ENCODE measurements at places on chromosomes 7 and 10. TPM values are rescaled to one million over a fixed set of nuclear protein-coding genes. Genes with fewer than 3 reads are reported as not detected.

The PLA2G12B gene
- not detected for total RNA-seq

The ENTPD1 gene
- 2.3 TPM for total RNA-seq

The LFNG gene
- total RNA-seq = 24.1 TPM

The HBP1 gene
- total RNA-seq = 31.0 TPM

The MMRN2 gene
- 2.4 TPM for total RNA-seq

The TAS2R3 gene
- 1.5 TPM for total RNA-seq

The FBXL15 gene
- total RNA-seq = 23.2 TPM

The CTAGE6 gene
- total RNA-seq = not detected

The ZCWPW1 gene
- total RNA-seq = 1.5 TPM

The MKX gene
- total RNA-seq = 1.2 TPM

The EPHB4 gene
- total RNA-seq = 104 TPM

The CPXM2 gene
- total RNA-seq = 4.7 TPM

The ZNF273 gene
- total RNA-seq = 11.3 TPM

The EBF3 gene
- total RNA-seq = 1.1 TPM

The XRCC2 gene
- 21.2 TPM for total RNA-seq

The TSPAN12 gene
- total RNA-seq = 17.3 TPM

The CH25H gene
- 0.11 TPM for total RNA-seq

The SPDYE3 gene
- not detected for total RNA-seq

The PDZD7 gene
- total RNA-seq = 1.9 TPM

The GPR15LG gene
- total RNA-seq = not detected

The PAPSS2 gene
- 22.1 TPM for total RNA-seq

The HGF gene
- total RNA-seq = 0.32 TPM

The UFSP1 gene
- 4.8 TPM for total RNA-seq

The CNTNAP2 gene
- 63.8 TPM for total RNA-seq

The TPST1 gene
- total RNA-seq = 16.8 TPM

The NXPH1 gene
- 0.27 TPM for total RNA-seq

The HOXA9 gene
- total RNA-seq = not detected

The ARHGAP22 gene
- 8.2 TPM for total RNA-seq

The UPK3BL1 gene
- 23.2 TPM for total RNA-seq

The DNAJC12 gene
- total RNA-seq = 1.5 TPM

The TEX36 gene
- not detected for total RNA-seq

The SGCE gene
- total RNA-seq = 25.3 TPM

The IFT22 gene
- 15.5 TPM for total RNA-seq

The VSTM4 gene
- 0.71 TPM for total RNA-seq

The FAM13C gene
- 1.5 TPM for total RNA-seq

The EPO gene
- total RNA-seq = 0.63 TPM

The FAM149B1 gene
- 19.8 TPM for total RNA-seq

The OPN4 gene
- not detected for total RNA-seq

The STYXL1 gene
- total RNA-seq = 27.8 TPM

The VAX1 gene
- total RNA-seq = not detected

The GIMAP4 gene
- 0.28 TPM for total RNA-seq

The SPOCK2 gene
- 4.7 TPM for total RNA-seq

The SLC26A3 gene
- 0.44 TPM for total RNA-seq

The NKX1-2 gene
- total RNA-seq = 57.7 TPM

The JAKMIP3 gene
- 1.7 TPM for total RNA-seq

The COL13A1 gene
- 4.2 TPM for total RNA-seq

The SMURF1 gene
- 22.4 TPM for total RNA-seq

The ARHGAP21 gene
- 33.8 TPM for total RNA-seq

The ICA1 gene
- 33.4 TPM for total RNA-seq

The OPN1SW gene
- total RNA-seq = not detected

The CRHR2 gene
- 0.09 TPM for total RNA-seq

The AKR1C8 gene
- total RNA-seq = not detected

The RNF32 gene
- total RNA-seq = 1.3 TPM

The CALHM1 gene
- total RNA-seq = 0.30 TPM

The FAM25A gene
- not detected for total RNA-seq

The FRAT2 gene
- 53.5 TPM for total RNA-seq

The WIPF3 gene
- total RNA-seq = 10.5 TPM

The ABCB4 gene
- 1.1 TPM for total RNA-seq

The FRG2B gene
- not detected for total RNA-seq

All from WTC11 (cell line).